ENCODE measurements at places on chromosomes 1 and 21.

GRCh38 chr1:172980456-172980855 is 70.3 kb downstream of the TNFSF18 start:
- no peak for DNase-seq

DNA sequence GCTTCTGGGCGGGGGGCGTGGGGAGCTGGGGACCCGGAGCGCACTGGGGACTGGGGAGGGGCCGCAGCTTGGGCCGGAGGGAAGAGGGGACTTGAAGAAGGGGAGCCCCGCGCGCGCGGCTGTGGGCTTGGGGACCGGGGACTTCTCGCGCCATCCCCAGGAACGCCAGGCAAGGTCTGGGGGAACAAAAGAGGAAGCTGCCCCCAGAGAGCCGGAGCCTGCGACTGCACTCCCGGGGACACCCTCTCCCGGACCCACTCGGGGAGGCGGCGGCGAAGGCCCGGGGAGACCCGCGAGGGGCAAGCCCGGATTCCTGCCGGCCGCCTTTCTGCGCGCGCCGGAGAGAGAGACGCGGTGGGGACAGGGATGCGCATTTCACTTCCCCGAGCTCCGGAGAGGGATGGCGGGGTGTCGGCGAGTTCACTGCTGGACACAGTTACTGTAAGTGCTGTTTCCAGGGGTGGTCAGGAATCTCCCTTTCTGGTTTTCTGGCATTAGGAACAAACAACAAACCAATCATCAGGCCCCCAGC is 732 bp downstream of the ABCG1 start:
- peak; percentile 81 for DNase-seq

DNA sequence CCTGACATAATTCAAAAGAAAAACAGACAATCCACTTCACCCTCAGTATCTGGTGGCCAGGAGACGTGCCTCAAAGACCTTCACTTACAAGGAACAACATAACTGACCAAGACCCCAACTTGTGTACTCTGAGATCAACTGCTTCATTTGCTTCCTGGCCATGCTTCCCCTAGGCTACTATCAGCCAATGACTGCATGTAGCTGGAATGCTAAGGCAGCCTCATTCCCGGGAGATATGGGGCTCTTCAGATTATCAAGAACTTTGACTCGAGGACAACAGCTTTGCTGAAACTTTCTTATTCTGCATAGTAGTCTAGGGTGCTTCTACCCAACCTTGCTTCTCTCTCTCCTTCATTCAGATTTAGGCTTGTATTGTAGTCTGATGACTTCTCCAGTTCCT is 11.7 kb upstream of the UCK2 start:
- DNase-seq, result no peak

DNA sequence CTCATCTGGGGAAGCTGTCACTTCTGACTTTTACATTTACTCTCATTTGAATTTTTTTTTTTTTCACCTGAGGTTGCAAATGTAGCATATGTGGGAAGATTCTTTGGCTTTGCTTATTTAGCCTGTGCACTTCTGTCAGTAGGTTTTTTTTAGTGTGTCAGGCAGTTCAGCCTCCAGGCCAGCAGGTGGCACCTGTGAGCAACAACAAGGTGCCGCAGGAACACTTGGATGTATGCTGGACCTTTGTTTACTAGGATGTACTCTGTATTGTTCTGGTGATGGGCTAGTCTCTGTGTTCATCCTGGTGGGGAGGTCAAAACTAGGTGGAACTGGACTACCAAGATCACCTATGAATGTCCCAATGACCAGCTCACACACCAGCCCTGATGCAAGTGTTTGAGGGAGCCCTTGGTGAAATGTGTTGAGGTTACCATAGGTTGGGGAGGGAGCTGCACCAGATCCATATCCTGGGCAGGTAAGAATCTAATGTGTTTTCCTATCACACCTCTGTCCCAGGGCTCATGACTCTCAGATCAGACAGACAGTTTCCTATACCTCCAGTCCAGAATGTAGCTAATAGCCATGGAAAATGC is 618.2 kb downstream of the BRINP3 start:
- no peak for DNase-seq

DNA sequence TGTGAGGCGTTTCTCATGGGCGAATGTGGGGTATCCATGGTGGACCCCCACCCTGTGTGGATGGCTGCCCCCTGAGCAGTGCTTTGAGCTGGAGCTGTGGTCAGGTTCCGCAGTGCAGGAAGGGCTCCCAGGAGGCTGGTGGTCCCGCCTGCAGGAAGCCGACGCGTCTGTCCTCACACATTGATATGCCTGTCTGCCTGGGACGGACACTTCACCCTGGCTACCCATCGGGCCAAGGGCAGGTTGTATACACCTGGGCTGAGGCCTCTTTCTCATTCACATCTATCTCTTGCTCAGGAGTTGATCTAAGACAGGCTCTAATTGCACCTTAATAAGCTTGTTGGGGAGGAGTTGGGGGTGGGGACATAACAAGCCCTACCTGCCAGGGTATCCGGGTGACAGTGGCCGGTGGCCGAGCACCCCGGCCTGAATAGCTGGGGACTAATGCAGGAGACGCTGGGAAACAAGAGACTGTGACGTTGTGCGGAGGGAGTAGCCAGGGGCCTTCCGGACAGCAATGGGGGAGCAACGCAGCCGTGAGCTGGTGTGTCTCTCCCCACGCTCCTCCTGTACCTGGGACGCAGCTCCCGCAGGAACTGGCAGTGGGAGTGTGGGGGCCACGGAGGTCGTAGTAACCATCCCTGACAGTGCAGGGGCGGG is 21.7 kb downstream of the PDXK start:
- peak; percentile 83 for DNase-seq

GRCh38 chr1:151070474-151071276 is at the start of gene GABPB2:
Gene GABPB2 (plus strand): TSS chr1:151070761. CDS start chr1:151088190, 17,429 bp downstream.
- peak; percentile 100 for DNase-seq

GRCh38 chr1:3708791-3709190 is 43.5 kb upstream of the CCDC27 start:
- no peak for DNase-seq

All from right kidney (tissue), 9 donors.